NCI-H1105 treated with DMSO at 0.1 percent for 48 hours (cell line): ENCODE measurements at places on chromosomes 2 and 18.
A peak's percentile ranks its signal among the peaks of the same experiment; 100 is the strongest.

GRCh38 chr2:136394136-136395060 is 276.4 kb upstream of the CXCR4 start:
- DNase-seq: no peak

GRCh38 chr18:77087393-77088141 is 45.0 kb downstream of the MBP start:
- no peak for DNase-seq

DNA sequence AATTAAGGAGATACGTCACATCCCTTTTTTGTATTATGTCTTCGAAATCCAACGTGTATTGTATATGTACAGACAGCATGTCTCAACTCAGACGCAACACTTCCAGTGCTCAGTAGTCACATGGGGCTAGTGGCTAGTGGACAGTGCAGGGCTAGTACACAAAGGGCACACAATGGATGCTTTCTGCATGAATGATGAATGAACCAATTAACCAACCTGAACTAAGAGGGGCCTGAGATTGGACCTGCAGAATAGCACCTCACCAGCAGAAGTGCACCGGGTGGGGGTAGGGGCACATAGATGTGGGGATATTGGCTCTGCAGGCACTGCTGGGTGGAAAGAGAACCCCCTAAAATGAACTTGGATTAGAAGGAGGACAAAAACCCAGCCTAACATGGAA is 20.7 kb downstream of the ST8SIA5 start:
- DNase-seq: no peak

DNA sequence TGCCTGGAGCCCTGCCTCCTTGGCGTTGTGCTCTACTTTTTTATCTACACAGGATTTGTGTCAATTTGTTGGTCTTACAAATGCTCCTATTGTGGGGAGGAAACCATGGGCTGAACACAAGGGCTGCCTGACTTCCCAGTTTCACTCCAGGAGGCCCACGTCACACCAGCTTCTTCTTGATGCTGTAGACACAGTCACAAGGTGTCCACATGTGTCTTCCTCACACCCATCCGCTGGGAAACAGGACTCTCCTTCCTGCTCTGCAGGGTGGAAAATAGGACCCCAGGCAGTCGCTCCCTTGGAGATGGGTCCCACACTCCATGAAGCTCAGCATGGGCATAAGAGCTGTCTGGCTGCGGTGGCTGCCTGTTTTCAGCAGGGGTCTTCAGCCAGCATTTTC is 468.2 kb downstream of the EPHA4 start:
- DNase-seq: no peak

GRCh38 chr2:134714228-134714627 is 4.6 kb downstream of the TMEM163 start:
- no peak for DNase-seq

DNA sequence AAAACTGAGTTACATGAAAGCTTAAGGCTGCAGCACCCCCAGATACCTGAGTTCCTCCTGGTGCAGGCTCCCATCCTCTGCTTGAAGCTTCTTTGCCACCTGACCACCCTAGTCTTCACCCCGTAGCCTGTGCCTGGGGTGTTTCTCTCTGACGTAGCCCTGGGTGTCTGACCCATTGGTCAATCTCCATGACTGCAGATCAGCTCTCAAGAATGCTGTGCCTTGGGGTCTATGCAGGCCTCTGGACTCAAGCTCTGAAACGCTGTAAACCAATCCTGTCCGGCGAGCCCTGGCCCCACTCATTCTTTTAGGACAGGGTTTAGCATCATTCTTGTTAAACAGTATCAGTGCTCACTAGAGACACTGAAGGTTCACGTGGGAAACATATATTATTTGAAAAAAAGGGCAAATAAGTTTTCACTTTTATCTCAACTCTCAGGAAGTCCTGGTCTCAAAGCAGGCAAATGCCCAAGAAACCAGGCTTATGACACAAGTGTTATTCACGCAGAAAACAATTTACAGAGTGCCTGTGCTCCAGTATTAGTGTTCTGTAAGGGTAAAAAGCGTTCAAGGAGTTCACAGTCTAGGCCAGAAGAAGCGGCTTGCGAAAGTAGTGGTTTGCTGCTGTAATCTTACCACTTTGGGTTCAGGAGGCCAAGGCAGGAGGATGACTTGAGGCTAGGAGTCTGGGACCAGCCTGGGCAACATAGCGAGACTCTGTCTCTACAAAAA is 22.8 kb upstream of the PPP4R1 start:
- no peak for DNase-seq

GRCh38 chr2:197946562-197946961 is 142.2 kb downstream of the PLCL1 start:
- peak; percentile 11 for DNase-seq

DNA sequence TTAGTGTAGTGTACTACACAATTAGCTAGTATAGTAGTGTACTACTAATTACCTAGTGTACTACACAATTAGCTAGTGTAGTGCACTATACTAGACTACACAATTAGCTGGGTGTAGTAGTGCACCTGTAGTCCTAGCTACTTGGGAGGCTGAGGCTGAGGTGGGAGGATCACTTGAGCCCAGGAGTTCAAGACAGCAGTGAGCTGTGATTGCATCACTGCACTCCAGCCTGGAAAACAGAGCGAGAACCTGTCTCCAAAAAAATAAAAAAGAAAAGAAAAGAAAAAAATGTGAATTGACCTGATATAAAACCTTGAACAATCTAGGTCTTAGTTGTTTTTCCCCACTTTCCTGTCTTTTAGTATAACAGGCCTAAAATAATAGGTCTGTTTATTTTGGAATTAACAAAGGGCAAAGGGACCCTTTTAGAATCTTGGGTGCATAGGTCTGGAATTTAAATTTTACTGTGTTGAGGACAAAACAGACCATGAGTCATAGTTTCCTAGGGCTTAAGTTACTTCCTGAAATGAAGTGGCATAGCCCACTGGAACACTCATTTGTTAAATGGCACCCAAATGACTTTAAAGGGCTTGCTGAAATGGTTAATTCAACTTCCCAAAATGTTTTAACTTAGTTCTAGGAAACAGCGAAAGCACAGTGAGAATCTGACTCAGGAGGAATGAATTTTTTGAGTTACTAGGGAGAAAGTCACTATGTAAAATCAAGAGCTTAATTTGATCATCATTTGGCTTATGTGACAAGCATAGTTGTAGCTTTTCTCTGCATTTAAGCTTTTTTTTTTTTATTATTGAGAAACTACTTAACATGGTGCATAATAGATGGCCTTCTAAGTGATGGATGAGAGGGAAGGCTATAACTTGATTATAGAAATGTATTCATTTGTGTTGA is 50.7 kb upstream of the ARL5A start:
- no peak for DNase-seq

DNA sequence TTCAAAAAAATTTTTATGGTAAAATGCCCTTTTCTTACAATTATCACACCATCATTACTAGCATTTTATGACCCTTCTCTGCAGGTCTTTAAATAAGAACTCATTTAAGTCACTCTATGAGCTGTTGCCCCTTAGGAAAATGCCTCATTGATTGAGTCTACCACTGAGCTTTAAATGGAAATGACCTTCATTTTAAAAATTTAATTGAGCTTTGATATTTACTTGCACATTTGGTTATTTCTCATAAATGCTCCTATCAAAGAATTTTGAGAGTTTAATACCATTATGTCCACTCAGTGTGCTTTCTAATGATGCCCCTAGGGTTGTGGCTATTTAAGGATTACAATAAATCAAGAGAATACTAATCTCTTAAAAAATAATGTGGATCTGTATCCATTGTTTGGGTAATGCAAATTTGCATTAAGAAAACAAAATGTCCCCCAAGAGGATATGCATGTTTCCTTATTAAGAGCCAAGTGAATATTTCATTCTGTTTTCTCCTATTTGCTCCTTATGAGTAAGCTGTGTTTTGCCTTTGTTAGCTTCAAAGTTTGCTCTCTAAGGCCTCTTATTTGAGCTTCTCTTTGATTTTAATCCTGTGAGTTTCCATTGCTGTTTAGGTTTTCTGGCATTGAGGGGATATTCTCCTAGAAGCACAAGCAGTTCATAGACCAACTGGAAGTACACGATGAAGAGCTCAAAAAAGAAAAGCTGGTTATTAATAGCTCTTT is 69.8 kb downstream of the CERS6 start:
- no peak for DNase-seq

DNA sequence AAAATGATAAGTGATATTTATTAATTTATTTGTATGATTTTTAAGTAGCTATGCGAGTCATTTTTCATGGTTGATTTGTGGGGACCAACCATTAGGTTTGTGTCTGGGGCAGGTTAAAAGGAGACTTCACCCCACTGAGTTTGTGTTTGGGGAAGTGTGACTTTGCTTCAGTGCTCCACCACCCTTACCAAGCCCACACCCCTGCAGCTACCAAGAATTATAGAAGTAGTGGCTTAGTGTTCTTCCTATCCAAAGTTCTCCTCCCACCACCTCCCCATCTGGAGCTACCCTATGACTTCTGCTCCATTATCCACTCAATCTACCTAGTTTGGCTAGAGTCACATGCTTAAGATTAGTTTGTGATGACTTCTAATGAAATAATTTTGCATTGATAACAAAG is 182.1 kb upstream of the ZEB2 start:
- no peak for DNase-seq

- DNase-seq: no peak
These were observed 139.3 kb downstream of the KCTD1 start for GRCh38 chr18:26409091-26409490.

DNA sequence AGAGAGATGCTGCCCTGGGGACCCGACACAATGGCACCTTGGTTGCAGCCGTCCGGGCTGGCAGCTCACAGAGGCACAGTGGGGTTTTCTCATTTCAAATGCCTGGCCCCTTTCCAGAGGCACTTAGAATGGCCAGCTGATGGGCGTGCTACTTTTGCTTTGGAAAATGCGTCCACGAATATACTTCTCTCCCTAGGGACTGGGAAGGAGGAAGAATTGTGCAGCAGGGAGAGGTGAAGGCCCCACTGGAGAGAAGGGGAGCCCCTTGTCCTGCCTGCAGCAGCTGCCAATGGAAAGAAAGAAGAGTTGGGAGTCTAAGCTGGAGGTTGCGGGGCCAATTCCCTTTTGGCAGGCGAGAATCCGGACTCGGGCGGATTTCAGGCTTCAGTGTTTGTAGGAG is 1.1 kb upstream of the MAL start:
- peak; percentile 3 for DNase-seq

- DNase-seq: no peak
These were observed 115.4 kb upstream of the ZNF521 start for GRCh38 chr18:25467226-25467987.

- no peak for DNase-seq
These were observed 160.7 kb downstream of the RAB3GAP1 start for GRCh38 chr2:135212757-135213156.

- DNase-seq: peak; percentile 79
These were observed 16.1 kb upstream of the VPS54 start for GRCh38 chr2:64035072-64035942.

DNA sequence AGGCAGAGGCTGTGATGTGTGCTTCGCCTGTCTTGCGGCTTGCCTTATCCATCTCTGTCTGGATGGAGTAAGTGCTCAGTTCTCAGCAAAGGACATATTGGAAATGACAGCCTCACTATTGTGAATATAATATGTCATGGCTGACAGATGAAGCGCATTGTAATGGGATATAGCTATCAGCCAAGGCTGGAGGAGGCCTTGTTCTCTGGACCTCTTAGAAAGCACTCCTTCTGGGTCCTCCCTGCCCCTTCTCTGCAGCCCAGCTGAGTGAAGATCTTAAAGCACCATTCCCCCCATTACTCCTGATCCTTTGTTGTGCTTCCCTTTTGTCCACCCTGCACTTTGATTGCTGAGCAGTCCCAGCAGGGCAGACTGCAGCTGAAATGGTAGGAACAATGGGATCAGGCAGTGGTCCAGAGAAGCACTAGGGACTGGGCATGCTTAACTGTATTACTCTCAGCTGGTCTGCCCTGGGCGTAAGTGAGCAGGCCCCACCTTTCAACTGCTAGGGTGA is 265.3 kb downstream of the SETBP1 start:
- DNase-seq: peak; percentile 37

GRCh38 chr18:35750929-35751328 is 169.4 kb downstream of the GALNT1 start:
- DNase-seq: no peak

DNA sequence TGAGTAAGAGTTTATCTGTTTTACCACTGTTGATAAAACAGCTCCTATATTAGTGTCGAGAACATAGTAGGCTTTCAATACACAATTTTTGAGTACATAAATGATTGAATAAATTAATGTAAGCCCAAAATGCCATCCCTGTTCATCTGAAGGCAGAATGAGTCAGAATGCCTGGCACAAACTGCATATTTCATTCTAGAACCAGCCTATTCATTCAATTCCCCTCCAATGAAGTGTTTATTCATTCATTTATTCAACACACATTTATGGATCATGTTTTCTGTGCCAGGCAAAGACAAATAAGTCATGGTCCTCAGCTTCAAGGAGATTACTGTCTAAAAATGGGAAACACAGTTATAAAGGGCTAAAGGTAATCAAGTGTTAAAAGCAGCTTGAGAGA is 22.8 kb upstream of the LCLAT1 start:
- DNase-seq: no peak

DNA sequence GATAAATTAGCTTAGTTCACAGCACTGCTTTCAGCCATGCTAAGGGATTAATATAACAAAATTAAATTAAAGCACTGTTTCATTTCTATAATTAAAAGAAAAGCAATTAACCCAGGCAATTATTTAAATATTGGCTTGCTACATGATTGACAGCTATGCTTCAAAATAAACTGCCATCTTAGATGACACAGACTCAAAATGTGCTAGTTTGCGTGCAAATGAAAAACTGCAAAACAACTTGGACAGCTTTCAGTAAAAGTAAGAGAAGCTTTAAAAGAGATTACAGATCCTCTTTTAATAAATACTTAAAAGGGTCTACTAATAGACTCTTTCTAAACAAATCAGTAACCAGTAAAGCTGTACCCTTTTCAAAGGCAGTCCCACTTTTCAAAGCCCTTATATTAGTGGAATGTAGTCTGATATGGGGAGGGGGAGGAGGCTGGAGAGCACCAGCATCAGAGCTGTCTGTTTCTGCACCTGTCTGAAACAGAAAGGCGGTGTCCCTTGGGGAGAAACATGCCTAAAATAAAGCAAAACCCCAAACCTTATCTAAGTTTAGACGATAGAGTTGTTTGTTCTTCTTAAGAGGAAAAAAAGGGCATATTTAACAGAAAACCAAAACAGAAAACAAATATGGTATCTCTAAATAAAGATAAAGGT is 20.8 kb downstream of the EIF2AK3 start:
- no peak for DNase-seq

DNA sequence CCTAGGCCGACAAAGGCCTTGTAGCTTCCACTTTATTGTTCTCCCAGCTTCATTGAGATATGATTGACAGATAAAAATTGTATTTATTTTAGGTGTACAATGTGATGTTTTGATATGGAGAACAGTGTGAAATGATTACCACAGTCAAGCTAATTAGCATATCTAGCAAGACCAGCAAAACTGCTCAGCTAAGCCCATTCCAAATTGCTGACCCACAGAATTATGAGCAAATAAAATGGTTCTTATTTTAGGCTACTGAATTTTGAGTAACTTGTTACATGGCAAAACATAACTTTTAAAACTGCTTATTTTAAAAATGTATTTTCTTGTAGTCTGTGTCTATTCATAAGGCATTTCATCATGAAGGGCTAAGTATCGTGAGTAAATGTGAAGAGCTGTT is 8.6 kb upstream of the SELENOI start:
- DNase-seq: no peak

- peak; percentile 23 for DNase-seq
These were observed 179.2 kb downstream of the TTC32 start for GRCh38 chr2:19722531-19722971.

GRCh38 chr2:163198007-163198406 is 359.4 kb upstream of the KCNH7 start:
- no peak for DNase-seq

- no peak for DNase-seq
These were observed 98.1 kb upstream of the BCL2L11 start for GRCh38 chr2:111022633-111023032.

GRCh38 chr18:49953391-49953790 is 140.1 kb upstream of the ACAA2 start:
- no peak for DNase-seq
